ENCODE measurements at places on chromosomes 12 and 14.

DNA sequence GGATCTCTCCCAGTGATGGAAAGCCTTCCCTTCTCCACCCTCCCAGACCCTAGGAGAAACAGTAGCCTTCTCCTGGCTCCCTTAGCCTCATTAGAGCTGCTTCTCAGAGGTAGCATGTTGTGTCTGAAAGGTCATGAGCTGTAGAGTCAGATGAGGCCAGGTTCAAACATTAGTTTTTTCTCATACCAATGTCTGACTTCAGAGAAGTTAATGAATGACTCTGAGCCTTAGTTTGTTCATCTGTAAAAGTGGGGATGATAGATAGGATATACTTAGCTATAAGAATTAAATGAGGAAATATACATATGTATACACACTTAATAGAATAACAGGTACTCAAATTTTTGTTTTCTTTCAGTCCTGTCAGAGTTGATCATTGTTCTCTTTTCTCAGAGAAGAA is 523 bp downstream of the SLC6A13 start:
- DNase-seq = no peak

- peak; percentile 19 for DNase-seq
These were observed 32.1 kb downstream of the DEPDC4 start for GRCh38 chr12:100234591-100235304.

GRCh38 chr12:109461846-109462756 is 15.0 kb downstream of the KCTD10 start:
- DNase-seq = no peak

- DNase-seq = no peak
These were observed 17.6 kb upstream of the SLC2A13 start for GRCh38 chr12:40123496-40123895.

GRCh38 chr12:92537290-92537960 is 165.4 kb upstream of the PLEKHG7 start:
- no peak for DNase-seq

GRCh38 chr12:87140262-87140661 is 884.1 kb upstream of the MGAT4C start:
- no peak for DNase-seq

DNA sequence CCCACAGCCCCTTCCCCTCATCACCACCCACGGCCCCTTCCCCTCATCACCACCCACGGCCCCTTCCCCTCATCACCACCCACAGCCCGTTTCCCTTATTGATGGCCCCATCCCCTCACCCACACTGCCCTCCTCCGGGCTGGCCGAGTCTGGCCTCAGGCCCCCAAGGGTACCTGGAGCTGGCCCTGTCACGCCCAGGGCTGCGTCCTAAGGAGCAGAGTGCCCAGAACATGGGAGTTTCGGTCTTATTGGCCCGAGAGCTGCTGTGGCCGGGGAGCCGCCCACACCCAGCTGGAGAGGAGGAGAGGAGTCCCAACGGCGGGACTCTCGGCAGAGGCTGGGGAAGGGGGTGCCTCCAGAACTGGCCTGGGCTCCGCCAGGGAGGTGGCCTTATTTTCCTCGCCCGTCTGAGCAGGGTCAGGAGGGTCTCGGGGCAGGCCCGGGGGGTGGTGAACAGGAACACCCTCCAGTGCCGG is 182.3 kb downstream of the KIF26A start:
- DNase-seq = no peak

DNA sequence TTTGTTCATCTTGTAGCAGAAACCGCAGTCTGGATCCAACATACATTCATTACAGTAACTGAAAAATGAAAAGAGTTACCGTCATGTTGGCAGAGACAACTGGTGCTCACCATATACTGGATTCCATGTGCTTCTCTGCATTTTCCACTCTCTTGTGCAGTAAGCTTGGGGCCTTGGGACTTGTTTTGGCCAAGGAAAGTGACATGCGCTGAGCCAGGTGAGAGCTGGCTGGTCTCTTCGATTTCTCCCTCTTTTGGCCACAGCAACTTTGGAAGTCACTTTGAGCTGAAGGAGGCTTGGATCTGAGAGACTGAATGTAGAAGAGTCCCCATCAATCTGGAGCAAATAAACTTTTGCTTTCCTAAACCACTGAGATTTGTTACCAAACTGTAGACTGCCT is 210.6 kb upstream of the ABCD2 start:
- DNase-seq = no peak

DNA sequence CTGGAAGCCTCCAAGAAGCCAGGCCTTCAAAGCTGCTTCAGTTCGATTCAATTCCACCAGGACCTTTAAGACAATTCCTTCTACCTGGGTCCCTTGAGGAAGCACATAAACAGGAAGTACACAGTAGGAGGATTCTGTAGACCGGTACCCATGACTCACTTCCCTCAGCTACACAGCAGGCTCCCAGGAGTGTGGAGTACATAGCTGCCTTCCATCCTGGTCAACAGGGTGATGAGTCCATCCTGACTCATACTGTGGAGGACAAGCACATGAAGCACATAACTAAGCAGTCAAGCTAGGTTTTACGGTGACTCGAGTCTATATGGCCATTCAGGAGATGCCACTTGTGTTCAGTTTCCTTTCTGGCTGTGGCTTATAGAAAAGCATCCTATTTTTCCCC is 197.6 kb upstream of the RBM19 start:
- no peak for DNase-seq

GRCh38 chr12:94047781-94048567 is 100.4 kb upstream of the PLXNC1 start:
- DNase-seq = no peak

- no peak for DNase-seq
These were observed 135.2 kb downstream of the DACT1 start for GRCh38 chr14:58772794-58773620.

DNA sequence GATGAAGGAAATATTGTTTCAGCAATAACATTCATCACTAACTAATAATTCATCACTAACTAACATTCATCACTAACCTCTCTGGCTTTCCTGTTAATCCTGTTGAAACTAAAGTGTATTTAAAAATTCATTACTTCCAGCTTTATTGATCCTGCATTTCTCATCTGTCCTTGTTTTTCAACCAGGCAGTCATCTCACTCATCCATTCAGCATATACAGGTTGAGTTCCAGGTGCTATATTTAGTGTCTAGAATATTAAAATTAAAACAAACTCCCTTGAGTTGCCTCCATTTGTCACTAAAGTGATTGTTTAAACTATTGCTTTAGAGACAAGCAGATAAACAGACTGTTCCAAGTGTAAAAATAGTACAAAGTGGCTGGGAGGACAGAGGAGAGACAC is 58.1 kb downstream of the ATXN7L3B start:
- no peak for DNase-seq

GRCh38 chr14:85883966-85884365 is 354.0 kb downstream of the FLRT2 start:
- DNase-seq = no peak

DNA sequence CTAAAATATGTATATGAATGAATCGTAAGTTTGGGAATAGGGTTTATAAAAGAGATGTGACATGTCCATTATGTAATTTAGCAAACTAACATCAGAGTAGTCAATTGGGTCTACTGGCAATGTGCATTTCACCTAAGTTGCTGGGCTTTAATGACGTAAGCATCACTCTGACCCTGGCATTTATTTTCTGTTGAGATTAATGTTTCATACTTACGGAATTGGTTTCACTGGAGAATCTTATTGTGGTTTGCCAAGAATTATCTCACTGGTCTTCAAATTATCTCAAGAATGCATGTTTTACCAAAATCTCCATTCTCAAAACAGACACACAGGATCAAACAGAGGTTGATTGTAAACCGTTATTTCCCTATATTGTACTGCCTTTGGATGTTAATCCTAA is 437.1 kb downstream of the NPAS3 start:
- DNase-seq = no peak

DNA sequence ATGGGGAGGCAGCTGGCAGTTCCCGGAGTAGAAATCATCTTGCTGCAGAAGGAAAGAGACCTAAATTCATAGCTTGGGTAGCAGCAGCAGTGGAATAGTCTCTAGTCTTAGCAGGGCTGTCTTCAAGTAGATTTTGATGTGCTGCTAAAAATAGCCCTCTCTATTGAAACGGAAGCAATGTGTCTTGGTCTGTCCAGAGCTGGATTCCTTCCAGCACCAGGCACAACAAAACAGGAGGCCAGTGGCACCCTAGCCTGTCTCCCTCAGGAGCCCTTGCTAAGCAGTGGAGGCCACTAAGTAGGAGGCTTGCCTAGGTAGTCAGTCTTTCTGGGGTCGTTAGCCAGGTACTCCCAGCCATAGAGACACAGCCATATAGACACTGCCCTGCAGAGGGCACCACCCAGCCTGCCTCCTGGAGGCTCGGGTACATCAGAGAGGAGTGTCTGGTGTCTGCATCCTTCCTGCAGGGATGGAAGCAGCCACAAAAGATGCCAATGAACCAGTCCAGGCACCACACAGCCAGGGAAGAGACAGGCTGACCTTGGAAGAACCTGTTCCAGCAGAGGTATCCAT is 97.5 kb downstream of the CRACR2A start:
- DNase-seq = peak; percentile 17

DNA sequence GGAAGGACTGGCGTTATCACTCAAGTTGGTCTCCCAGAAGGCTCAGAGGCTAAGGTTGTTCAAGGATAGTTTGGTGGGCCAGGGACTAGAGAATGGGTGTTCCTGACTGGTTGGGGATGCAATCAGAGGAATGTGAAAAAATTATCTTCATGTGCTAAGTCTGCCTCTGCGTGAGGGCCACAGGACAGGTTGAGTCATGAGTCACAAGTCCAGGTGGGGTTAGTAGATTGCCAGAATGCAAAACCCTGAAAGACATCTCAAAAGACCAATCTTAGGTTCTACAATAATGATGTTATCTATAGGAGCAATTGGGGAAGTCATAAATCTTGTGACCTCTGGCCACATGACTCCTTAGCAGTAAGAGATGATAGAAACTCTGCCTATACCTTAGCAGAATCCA is 220.1 kb upstream of the EEA1 start:
- no peak for DNase-seq

- no peak for DNase-seq
These were observed 232.9 kb downstream of the ATXN7L3B start for GRCh38 chr12:74770552-74770951.

- DNase-seq = no peak
These were observed 225.8 kb upstream of the PLXNC1 start for GRCh38 chr12:93922583-93923006.

DNA sequence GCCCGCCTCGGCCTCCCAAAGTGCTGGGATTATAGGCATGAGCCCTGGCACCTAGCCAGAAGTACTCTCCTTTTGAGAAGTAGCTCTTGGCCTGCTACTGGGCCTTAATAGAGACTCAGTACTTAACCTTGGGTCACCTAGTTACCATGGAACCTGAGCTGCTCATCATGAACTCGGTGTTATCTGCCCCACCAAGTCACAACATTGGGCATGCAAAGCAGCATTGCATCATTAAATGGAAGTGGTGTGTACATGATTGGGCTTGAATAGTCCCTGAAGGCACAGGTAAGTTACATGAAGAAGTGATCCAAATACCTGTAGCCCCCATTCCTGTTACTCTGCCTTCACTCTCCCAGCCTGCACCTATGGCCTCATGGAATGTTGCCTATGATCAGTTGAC is 18.0 kb upstream of the ATF7 start:
- DNase-seq = no peak

DNA sequence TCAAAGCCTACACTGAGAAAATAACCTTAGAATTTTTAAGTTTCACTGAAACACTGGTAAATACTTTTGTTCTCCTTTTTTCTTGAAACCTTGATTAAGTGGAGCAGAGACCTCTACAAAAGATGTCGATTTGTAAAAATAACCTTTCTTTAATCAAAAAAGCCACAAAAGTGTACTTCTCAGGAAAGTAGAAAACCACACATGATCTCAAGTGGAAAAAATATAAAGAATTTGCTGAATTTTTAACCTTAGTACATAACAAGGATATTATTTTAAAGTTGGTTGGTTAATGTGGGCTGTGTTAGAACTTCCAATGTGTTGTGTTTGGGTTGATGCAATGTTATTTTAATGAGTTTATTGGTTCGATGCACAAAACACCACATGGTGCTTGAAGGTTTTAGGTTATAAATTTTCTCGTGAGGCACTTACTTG is 8.6 kb downstream of the LGR5 start:
- no peak for DNase-seq

GRCh38 chr12:115763982-115764621 is 513.4 kb downstream of the MED13L start:
- DNase-seq = no peak

GRCh38 chr12:120618954-120619615 is 21.3 kb upstream of the CABP1 start:
- DNase-seq = no peak

DNA sequence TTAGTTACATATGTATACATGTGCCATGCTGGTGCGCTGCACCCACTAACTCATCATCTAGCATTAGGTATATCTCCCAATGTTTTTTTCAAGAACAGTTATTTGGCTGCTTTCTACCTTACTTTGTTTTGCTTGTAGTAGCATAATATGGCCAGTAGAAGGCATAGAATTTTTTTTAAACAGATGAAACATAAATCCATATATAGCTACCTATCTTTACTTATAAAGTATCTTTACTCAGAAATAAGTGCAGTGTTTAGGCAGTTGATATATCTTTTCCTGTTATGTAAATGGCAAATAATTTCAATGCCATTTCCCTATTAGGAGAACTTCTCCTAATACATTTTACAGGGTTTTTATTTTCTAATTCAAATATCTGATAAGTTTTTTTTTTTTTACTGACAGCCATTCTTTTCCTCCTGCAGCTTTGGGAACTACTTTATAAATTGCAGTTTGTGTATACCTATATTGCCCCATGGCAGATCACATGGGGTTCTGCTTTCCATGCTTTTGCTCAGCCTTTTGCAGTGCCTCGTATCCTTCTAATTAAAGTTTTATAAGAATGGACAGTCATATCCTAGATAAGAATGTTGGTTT is 143.1 kb downstream of the PCNX1 start:
- DNase-seq = peak; percentile 6

DNA sequence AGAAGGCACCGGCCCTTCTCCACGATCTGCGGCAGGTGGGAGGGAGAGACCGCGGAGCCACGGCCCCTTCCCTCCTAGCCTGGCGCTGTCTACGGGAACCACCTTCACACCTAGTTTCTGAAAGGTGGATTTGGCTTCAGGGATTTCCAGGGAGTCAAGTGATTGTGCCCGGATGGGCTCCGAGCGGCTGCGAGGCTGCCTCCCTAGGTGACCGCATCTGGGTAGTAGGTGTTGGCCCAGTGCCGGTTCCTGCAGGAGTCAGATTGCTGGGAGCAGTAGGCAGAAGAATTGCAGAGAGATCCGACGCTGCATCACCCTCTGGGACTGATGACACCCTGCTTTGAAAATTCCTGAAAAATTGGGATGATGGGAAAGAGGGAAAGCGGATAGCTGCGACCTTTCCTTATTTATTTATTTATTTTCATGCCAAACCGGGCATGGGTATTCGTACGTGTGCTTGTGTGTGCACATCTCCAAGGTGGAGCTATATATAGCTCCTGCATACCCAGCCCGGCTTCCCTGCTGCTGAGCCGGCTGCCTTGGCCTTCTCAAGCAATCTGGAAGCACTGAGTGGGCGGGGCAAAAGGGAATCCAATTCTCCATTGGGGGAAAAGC is 1.1 kb downstream of the CNTN1 start:
- DNase-seq = no peak

All from activated CD4-positive, alpha-beta T cell treated with anti-CD3 and anti-CD28 coated beads, Interleukin-2, Interleukin-6, amounts not matched to agents 100 ng/mL and 50 ng/mL, durations not matched to agents 16 hours and 8 hours (primary cell).